ENCODE measurements at places on chromosomes 4 and X.

DNA sequence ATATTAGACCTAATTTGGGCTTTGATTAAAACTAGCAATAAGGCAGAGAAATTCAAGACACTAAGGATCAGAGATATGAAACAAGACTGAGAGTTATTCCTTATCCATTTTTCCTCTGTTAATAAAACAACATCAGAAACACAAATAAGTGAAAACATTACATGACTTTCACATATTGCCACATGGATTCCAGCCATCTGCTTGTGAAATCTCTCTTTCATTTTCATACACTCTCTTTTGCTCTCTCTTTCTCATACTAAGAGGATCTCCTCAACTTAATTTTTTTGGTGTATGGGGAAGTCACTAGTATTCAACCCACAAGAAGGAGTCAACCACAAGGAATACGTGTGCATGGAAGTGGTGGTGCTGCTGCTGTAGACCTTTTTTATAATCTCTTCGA is 183.0 kb downstream of the LDB2 start:
- no peak for DNase-seq

- DNase-seq: no peak
These were observed 734.6 kb downstream of the GLUD2 start for GRCh38 chrX:121781991-121782390.

- no peak for DNase-seq
These were observed 85.2 kb downstream of the PTTG2 start for GRCh38 chr4:38045289-38045988.

GRCh38 chr4:139599076-139599475 is 43.1 kb upstream of the SETD7 start:
- no peak for DNase-seq

DNA sequence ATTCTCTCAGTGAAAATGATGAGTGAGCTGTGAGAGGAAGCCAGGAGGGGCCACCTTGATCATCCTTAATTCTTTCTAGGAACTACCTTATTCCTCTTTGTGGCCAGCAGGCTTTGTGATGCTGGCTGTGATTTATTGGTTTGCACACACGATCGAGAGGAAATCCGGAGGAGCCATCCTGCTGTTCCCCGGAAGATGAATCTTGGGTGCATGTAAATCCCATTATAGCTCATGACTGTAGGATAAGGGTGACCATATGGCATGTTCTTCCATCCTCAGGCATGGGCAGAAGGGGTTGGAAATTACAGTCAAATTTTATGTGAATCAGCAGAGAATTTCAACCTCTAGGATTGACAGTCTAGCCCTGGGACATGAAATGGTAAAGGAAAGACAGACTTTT is 254.5 kb downstream of the UNC5C start:
- DNase-seq: no peak
